GM12878 (cell line): ENCODE measurements at places on chromosomes 3 and 15.

GRCh38 chr3:179288845-179289244, 34.0 kb upstream of the ZNF639 start:
- DNase-seq: no peak

- no peak for DNase-seq
Observed at GRCh38 chr15:46946953-46947352, 770.4 kb upstream of the SEMA6D start.

DNA sequence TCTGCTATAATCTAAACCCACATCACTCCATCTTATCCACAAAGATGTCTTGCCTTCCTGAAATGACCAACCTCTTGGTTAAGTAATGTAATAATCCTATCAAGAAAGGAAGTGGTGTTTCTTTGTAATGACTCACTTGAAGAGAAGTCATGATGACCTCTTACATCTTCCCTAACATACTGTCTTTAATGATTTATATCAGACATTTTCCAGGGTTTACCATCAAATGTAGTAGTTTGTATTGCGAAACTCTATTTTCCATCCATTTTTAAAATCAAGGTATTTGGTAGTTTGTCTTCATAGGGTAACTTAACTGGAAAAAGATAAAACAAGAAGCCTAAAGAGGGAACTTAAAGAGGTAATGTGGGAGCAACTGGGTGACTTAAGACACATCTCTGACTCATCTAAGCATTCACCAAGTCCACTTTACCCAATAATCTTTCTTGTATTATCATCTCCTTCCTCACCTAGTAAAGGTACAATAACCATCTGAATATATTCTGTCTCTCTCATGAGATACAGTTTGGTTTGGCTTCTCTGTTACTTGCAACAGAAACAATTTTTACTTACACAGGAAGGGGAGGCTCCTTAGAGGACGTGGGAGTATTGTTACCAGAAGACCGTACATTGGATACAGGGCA, 5.7 kb upstream of the MAPK6 start:
- DNase-seq: no peak

DNA sequence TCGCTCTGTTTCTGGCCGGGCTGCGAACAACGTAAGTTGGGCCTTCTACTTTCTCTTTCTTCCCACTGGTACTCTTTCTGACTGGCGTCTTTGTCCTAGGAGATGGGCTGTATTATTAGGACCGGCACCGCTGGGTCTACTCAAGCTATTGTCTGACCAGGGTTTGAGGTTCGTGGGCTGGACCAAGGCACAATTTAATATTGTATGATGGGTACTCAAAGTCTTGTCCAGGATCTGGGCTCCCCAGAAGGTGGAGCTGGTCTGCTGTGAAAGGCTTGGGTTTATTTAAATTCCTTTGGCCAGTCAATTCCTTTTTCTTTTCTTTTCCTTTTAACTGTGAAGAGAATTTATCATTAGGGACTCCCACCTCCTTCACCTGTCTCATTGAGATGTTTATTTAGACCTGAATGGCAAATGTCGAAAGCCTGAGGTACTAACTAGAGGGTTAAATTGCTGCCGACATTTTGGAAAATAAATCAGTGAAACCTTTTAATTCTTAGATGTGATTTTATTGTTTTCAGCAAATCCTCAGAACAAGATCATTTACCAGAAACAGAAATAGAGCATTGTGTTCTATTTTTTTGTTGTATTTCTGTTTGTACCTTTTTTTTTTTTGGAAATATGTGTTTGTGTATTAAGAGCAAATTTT, 410 bp downstream of the LRRC49 start:
- DNase-seq: no peak

- no peak for DNase-seq
Observed at GRCh38 chr3:46693038-46693891, at the start of gene ALS2CL. Gene ALS2CL (minus strand): TSS chr3:46693679. CDS start chr3:46689440, 4,239 bp downstream.

- no peak for DNase-seq
Observed at GRCh38 chr15:40279437-40280141, 3.3 kb downstream of the ANKRD63 start.

GRCh38 chr15:40555876-40556275, 9.0 kb downstream of the CCDC32 start:
- DNase-seq: no peak

DNA sequence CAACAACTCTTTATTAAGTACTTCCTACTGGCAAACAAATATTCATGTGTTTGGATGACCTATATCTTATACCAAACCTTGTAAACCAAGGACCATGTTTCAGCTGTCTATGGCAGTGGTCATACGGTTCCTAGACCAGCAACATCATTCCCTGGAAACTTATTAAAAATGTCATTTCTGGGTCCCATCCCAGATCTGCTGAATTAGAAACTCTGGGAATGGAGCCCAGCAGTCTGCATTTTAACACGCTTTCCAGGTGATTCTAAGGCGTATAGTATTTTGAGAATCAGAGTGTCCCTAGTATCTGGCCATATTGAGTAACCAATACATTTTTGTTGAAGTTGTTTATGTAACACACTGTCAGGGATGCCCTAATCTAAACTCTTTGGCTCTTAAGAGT, 363.4 kb upstream of the LRRC3B start:
- DNase-seq: no peak

- DNase-seq: no peak
Observed at GRCh38 chr15:57190208-57190607, 186.1 kb upstream of the CGNL1 start.

DNA sequence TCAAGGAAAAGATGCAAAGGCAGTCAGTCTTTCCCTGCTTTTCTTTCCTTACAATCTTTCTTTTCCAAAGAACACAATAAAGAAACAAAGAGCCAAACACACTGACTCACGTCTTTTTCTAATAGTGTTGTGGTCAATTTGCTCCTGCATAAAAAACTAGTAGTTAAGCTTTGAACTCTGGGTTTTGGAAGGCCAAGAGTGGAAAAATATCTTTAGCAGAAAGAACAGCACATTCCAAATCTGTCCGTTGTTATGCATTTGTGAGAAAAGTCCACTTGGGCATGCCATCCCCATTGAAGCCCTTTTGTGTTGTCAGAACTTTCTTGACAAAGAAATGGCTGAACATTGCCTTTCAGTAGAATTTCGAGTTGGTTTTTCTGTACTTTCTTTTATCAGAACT, 18.2 kb downstream of the COL8A1 start:
- no peak for DNase-seq

GRCh38 chr3:45145681-45146614, at the start of gene CDCP1:
Gene CDCP1 (minus strand): TSS chr3:45146378. CDS start chr3:45146287, 91 bp downstream.
- no peak for DNase-seq

DNA sequence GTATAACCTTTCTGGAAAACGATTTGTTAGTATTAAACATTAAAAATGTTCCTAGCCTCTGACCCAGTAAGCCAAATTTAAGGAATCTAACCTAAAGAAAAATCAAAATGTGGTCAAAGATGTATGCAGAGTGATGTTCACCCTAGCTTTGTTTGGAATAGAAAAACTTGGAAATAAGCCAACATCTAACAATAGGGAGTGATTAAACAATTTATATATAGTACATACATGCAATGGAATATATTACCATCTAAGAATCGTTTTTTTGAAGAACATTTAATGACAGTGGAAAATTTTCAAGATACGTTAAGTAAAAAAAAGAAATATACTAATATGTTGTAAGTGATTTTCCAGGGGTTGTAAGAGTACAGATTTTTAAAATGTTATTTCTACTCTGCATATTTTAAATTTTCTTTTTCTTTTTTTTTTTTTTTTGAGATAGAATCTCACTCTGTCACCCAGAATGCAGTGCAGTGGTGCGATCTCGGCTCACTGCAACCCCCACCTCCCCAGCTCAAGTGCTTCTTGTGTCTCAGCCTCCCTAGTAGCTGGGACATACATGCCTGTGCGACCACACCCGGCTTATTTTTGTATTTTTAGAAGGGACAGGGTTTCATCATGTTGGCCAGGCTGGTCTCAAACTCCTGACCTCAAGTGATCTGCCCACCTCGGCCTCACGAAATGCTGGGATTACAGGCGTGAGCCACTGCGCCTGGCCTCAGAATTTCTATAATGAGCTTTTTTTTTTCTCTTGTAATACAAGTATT, 54.9 kb downstream of the ANP32A start:
- no peak for DNase-seq

- no peak for DNase-seq
Observed at GRCh38 chr3:112357930-112358780, 25.2 kb downstream of the CD200 start.

- DNase-seq: no peak
Observed at GRCh38 chr15:85702321-85703101, 92.2 kb downstream of the KLHL25 start.

DNA sequence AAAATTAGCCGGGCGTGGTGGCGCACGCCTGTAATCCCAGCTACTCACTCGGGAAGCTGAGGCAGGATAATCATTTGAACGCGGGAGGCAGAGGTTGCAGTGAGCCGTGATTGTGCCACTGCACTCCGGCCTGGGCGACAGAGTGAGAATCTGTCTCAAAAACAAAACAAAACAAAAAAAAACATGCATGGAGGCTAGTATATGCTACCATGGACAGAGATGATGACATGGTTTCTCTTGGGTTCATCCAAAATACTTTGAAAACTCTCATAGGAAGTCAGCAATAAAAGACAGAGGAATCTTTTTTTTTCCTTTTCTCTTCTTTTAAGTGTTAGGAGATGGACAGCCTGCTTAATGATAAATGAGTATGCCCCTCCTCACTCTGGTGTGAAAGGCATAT, 137.7 kb upstream of the MB21D2 start:
- DNase-seq: no peak

DNA sequence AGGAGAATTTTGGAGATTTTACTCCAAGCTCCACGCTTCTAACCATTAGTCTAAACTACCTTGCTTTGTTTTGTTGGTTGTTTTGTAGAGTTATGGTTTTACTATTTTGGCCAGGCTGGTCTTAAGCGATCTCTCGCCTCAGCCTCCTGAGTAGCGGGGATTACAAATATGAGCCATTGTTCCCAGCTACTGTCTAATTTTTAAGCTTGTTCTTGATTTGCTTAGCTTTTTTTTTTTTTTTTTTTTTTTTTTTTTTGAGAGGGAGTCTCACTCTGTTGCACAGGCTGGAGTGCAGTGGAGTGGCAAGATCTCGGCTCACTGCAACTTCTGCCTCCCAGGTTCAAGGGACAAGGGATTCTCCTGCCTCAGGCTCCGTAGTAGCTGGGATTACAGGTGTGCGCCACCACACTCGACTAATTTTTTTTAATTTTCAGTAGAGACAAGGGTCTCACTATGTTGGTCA, 28.5 kb downstream of the EFCAB12 start:
- DNase-seq: no peak

- no peak for DNase-seq
Observed at GRCh38 chr3:148408667-148409066, 289.0 kb upstream of the AGTR1 start.

DNA sequence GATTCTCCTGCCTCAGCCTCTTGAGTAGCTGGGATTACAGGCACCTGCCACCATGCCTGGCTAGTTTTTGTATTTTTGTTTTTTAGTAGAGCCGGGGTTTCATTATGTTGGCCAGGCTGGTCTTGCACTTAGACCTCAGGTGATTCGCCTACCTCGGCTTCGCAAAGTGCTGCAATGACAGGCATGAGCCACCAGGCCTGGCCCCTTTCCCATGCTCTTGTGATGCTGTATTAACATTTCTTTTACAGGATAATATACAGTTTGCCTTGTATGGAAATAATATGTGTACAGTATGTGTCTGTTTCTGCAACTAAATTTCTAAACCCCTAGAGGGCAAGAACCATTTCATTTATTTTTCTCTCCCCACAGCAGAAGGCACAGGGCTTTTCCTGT, 37.8 kb downstream of the SCG5 start:
- DNase-seq: no peak

GRCh38 chr3:55537129-55537528, 50.0 kb upstream of the WNT5A start:
- no peak for DNase-seq

DNA sequence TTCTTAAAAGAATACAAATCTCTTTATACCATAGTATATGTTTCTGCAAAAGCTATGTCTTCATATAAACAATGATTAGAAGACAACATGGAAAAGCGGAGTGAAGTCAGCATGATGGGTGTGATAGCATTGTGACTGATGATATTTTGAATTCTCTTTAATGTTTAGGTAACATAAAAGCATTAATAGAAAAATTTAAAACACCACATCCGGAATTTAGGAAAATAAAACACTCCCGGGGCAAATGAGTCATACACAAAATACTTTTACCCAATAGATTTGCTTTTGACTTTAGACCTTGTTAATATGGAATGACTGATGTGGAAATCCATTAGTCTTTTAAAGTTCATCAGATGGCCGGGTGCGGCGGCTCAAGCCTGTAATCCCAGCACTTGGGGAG, 134.7 kb downstream of the P3H2 start:
- DNase-seq: no peak

DNA sequence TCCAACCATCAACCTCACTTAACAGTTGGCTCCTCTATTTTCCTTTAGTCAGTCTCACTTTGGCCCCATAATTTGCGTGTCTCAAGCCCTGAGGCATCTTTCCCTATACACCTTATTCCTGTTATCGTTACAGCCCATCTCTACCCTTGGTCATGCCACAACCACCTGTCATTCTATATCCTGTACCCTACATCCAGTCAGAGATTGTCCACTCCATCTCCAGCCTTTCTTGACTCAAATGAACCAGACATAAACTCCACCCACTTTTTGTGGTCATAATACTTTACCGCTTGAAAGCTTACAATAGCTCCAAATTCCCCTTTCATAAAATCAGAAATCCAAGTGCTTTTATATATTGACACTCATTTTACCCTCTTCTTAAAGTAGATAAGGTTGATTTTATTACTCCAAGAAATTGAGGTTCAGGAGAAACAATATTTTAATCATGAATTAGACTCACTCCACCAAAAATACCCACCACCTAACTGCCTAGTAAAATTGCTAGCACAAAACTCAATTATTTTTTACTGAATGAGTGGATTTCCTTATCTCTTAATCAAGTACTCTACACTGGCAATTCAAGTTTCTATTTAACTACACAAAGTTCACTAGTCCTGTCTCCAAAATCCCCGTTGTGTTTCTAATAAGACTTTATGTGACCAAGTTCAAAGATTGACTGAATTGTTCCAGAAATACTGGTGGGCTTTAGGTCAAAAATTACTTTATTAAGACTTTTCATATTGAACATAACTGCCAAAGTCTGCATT, 9.1 kb downstream of the CCR4 start:
- DNase-seq: no peak

- no peak for DNase-seq
Observed at GRCh38 chr3:134426660-134427181, 52.5 kb upstream of the AMOTL2 start.

GRCh38 chr15:83092309-83092976, 15.0 kb upstream of the TM6SF1 start:
- DNase-seq: no peak

DNA sequence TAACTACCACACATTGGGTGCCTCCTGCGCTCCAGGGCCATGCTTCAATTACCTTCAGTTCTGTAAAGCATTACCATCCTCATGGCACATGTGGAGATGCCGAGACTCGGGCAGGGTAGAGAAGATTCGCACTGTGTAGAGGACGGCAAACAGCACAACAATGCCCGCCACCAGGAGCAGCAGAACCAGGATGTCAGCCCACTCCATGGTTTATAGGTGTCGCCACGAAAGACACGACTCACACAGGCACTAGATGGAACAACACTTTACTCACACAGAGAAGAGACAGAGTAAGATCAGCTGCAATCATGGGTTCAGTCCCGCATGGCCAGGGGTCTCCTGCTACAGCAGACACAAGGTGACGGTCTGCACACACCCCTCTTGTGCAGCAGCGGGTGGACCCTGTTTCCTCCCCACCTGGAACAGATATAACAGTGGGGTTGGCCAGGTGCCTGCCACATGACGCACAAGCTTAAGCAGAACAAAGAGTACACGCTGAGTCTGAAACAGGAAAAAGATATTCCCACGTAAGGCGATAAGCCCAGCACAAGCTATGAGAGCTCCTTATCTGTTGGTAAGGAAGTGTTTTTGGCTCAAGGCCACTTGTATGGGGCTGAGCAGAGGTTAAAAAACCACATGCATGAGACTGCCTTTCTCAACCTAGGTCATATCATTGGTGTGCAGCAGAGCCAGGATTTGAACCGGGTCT, 2.5 kb upstream of the TBC1D21 start:
- DNase-seq: no peak
